Dermis microvascular lymphatic vessel endothelial cell (primary cell): ENCODE measurements at places on chromosomes 4 and X. TPM values are rescaled to one million over a fixed set of nuclear protein-coding genes. Genes with fewer than 3 reads are reported as not detected.

Gene ATP1B4
- total RNA-seq: not detected in 2 replicates

Gene GYG2
- 0.51 and 1.0 TPM in 2 replicates for total RNA-seq

Gene MAGEB17
- total RNA-seq: not detected in 2 replicates

Gene TCP11X2
- total RNA-seq: not detected in 2 replicates

Gene TSC22D3
- total RNA-seq: 15.0 and 22.8 TPM in 2 replicates

Gene ZAR1
- total RNA-seq: not detected in 2 replicates

Gene EVC2
- total RNA-seq: 7.1 and 10.4 TPM in 2 replicates

Gene FAM53A
- 0.26 and 1.4 TPM in 2 replicates for total RNA-seq

Gene TRAM1L1
- 0.51 TPM in 2 replicates for total RNA-seq

Gene CTAG1B
- total RNA-seq: not detected in 2 replicates

Gene PAGE4
- total RNA-seq: not detected in 2 replicates

Gene ART3
- not detected in 2 replicates for total RNA-seq

Gene BCLAF3
- 2.3 and 2.5 TPM in 2 replicates for total RNA-seq

Gene DRP2
- total RNA-seq: under 0.01 and 0.13 TPM in 2 replicates
